ENCODE measurements at places on chromosomes 13 and 19.
A peak's percentile ranks its signal among the peaks of the same experiment; 100 is the strongest.

DNA sequence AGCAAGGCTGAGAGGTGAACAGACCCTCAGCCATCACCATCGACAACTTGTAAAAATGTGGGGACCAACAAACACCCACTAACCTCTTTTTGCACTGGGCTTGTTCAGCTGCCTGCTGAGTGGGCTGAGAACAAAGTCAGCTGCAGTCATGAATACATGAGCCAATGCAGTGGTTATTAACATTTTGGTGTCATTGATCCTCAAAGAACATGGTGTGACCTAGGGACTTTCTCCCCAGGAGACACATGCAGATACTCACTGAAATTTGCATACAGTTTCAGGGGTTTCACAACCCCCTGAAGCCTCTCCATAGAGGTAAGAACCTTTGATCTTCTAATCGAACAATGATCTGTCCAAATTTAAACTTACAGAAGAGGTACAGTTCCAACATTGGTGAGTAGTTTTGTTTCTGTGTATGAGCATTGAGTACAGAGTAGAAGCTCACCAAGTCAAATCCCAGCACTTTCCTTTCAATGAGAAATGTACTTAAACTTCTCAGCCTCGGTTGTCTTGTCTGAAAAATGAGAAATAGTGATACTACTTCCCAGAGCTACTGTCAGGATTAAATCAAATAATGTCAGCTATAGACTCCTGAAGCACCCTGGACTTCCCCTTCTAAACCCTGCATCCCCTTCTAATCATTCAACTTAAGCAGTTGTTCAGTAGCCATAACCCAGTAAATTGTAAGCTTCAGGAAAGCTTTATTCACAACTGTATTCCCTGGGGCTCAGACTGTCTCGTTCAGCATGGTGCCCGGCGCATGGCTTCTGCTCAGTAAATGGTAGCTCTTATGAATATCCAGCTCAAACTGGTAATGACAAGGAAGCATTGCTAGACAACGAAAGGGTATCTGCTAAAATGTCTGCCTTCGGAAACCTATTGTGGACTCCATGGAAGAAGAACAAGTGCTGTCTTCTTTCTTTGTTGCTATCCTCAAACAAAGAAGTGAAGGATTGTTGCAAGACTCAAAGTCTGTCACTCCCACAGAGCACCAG is 148.7 kb downstream of the FOXO1 start:
- no peak for DNase-seq

DNA sequence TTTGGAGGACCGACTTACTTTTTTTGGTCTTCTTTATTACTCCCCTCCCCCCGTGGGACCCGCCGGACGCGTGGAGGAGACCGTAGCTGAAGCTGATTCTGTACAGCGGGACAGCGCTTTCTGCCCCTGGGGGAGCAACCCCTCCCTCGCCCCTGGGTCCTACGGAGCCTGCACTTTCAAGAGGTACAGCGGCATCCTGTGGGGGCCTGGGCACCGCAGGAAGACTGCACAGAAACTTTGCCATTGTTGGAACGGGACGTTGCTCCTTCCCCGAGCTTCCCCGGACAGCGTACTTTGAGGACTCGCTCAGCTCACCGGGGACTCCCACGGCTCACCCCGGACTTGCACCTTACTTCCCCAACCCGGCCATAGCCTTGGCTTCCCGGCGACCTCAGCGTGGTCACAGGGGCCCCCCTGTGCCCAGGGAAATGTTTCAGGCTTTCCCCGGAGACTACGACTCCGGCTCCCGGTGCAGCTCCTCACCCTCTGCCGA is 409 bp downstream of the FOSB start:
- no peak for DNase-seq

- DNase-seq: no peak
These were observed 454.9 kb downstream of the FOXO1 start for GRCh38 chr13:40211586-40211968.

- no peak for DNase-seq
These were observed 5.1 kb upstream of the GPR18 start for GRCh38 chr13:99263126-99263785.

DNA sequence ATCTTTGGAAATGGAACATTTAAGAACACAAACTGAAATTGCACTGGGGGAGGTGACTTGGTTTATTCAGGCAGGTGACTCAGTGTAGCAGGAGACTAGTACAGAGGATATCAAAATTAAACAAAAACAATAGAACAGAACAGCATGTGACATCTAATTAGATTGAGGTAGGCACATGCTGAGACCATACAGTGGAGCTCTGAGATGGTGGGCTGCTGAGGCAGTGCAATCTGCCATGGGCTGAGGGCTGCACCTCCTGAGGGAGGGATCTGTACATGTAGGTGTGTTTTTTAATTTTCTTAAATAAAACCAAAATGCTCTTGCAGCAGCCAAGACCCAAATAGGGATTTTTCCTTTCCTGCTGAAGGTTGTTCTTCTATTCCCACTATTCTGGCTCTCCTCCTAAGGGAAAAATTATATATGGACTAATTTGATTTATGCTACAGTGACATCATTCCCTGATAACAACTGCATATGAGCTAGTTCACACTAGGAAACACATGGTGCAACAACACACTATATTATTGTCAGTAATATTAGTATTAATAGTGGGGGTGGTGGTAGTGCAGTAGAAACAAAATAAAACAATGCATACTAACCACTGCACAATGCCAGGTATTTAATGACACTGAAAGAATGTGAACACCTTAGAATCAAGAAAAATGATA is 48.0 kb downstream of the LNX2 start:
- DNase-seq: no peak

GRCh38 chr13:23377983-23378632 is 55.4 kb downstream of the SACS start:
- peak; percentile 13 for DNase-seq

DNA sequence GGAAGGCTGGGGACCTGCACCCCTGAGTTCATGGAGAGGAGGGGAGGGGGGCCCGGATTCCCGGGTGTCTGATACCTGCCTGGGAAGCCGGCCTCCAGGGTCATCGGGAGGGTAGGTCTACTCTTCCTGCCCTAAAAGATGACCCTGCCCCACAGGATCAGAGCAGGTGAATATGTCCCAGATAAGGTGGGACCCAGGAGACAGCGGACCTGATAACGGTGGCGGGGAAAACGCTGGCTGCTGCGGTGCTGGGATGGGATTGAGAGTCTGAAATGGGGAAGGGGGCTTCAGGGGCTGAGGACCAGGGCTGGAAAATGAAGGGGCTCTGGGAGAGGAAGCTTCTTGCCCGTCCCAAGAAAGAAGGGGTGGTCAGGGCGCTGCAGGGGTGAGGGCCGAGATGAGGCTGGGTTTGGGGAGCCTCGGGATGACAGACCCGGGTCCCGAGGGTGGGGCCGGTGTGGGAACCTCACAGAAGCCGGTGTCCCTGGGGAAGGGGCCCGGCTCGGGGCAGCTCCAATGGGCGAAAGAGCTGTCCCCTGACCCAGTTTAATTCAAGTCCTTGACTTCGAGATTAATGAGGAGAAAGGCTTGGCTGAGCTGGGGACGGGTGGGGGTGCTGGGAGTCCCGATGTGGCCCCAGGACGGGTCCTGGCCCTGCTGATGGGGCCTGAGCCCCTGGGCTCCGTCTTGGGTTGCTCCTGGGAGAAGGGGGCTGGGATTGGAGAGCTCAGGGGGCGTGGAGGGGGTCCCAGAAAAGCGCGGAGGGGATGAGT is 823 bp downstream of the TTYH1 start:
- no peak for DNase-seq

DNA sequence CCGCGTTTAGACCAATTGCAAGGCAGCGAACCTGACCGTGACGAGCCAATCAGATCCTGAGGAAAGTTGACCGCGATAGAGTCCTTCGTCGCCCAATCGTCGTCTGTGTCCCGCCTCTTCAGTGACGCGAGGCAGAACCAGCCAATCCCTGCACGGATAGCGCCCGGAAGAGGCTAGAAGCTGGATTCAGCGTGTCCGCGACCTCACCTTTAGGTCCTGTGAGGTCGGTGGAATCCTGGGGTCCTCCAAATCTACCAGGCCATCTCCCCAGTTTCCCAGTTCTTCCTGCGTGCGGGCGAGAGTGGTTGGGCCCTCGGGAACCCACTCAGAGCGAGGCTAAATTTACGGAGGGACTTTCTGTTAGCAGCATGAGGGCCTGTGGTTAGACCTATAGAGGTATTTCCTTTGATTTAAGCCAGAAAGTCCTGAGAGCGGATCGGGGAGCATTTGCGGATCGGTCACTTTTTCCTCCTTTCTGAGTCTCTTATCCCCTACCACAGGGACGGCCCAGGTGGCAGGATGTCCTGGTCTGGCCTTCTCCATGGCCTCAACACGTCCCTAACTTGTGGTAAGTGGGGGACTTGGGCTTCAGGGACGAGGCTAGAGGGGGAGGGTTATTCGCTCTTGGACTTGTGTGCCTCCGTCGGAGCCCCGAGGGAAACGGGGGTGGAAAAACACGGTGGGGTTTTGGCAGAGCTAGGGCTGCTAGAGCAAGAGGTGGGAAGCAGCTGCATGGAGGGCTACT is at the start of gene MRPS12:
Gene MRPS12 (plus strand): TSS at position 169 of the 745 bp plus-strand sequence. CDS start 351 bp downstream, at position 520.
- DNase-seq: peak; percentile 95

GRCh38 chr19:2055931-2056836 is 5.1 kb upstream of the MKNK2 start:
- DNase-seq: no peak

DNA sequence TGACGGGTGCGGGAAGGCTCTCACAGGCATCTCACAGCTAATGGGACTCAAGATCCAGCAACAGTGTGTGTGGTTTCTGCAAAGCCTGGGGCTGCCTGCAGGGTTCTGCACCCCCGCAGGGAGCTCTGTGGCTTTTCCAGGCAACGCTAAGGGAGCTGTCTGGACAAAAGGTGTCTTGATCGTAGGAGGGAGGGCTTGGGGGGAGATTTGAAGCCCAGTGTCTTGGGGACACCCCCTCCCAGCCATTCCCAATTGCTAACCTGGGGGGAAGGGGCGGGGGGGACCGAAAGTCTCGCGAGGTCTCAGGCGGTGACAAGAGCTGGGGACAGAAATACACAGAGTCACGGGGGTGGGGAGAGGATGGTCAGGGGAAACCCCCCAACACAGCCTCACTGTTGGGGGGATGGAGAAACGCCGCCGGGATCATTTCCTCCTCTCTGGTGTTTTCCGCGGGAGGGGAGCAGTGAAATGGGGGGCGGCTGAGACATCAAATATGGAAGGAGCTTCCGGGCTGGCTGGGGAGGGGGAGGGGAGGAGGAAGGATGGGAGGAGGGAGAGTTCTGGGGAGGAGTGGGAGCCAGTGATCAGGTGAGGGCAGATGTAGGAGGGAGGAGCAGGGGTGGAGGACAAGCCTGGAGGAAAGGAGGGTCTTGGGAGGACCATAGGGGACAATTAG is 13.3 kb downstream of the KCNC3 start:
- no peak for DNase-seq

DNA sequence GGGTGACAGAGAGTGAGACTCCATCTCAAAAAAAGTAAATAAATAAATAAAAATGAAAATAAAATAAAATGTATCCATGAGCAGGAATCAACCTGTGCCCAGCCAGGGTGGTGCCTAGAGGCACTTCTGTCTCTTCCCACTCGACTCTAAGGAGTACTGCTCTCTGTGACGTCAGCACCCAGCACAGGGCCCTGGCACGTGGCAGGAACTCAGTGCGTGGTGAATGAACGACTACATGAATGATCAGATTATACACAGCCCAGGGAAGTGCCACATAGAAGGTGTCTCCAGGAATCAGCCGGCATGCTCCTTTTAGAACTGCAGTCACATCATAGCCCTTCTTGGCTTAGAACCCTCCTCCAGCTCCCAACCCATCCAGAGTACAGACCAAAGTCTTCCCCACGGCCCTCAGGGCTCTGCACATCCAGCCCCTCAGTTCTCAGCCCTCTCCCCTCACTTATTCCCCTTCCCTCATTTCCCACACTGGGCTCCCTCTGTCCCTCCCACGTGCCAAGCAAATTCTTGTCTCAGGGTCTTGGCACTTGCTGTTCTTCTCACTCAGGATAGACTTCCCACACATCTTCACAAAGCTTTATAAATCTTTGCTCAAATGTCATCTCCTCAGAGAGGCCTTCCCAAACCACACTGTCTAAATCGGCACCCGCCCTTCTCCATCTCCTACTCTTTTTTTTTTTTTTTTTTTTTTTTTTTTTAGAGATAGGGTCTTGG is 4.2 kb downstream of the CLIP3 start:
- no peak for DNase-seq

GRCh38 chr13:27917121-27917947 is 2.5 kb upstream of the PDX1 start:
- DNase-seq: no peak

- DNase-seq: no peak
These were observed 43.0 kb downstream of the RB1 start for GRCh38 chr13:48346583-48346982.

GRCh38 chr19:11159598-11160439 is 4.2 kb upstream of the SPC24 start:
- no peak for DNase-seq

DNA sequence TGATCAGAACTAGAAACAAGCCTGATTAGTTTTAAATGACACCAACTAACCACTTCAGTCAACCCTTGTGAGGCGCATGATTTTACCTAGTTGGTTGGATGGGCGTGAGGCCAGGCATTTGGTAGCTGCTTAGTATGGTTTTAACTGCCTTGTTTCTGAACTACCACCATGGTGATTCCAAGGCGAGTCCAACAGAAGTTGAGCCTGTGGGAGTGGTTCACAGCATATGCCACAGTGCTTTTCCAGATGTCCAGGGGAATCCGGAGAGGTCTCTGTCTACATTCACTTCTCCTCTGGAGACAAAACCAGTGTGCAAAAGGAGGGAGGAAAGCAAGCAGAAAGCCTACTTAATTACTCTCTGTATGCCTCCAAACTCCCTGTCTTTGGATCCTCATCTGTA is 524.1 kb downstream of the GPC6 start:
- DNase-seq: no peak

DNA sequence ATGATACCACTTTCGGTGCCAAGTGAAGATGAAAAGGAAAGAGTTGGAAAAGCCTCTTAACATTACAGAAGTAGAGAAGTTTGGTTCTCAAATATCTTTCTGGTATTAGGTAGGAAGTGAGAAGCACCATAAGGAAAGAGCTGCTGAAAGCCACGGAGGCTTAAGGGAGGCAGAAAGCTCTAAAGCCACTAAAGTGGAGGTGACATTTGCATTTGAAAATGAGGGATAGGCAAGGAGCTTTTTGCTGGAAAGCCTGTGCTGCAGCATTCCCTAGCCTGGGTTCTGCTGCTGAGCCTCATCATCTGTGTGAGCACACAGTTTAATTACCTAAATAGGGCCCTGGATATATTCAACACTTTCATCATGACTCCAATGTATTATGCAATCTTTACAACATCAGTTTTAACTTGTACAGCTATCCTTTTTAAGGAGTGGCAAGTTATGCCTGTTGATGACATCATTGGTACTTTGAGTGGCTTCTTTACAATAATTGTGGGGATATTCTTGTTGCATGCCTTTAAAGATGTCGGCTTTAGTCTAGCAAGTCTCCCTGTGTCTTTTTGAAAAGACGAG is 315.4 kb downstream of the RBM26 start:
- DNase-seq: no peak

- peak; percentile 82 for DNase-seq
These were observed 10.4 kb upstream of the RASA3 start for GRCh38 chr13:114142640-114143490.

- DNase-seq: no peak
These were observed 246.3 kb upstream of the RFC3 start for GRCh38 chr13:33571618-33572017.

GRCh38 chr19:35037716-35038622 is 3.6 kb upstream of the HPN start:
- DNase-seq: no peak

Measured in activated T-helper 1 cell treated with Interleukin-2 at 50 U/mL for 16 hours (primary cell).